A549 (cell line): ENCODE measurements at places on chromosomes 1 and 21.

GRCh38 chr21:45593162-45594022, 50.1 kb upstream of the PCBP3 start:
- DNase-seq: no peak

- no peak for DNase-seq
Observed at GRCh38 chr1:227548119-227548397, 15.3 kb upstream of the ZNF678 start.

- DNase-seq: no peak
Observed at GRCh38 chr1:243977094-243977493, 74.0 kb upstream of the ZBTB18 start.

DNA sequence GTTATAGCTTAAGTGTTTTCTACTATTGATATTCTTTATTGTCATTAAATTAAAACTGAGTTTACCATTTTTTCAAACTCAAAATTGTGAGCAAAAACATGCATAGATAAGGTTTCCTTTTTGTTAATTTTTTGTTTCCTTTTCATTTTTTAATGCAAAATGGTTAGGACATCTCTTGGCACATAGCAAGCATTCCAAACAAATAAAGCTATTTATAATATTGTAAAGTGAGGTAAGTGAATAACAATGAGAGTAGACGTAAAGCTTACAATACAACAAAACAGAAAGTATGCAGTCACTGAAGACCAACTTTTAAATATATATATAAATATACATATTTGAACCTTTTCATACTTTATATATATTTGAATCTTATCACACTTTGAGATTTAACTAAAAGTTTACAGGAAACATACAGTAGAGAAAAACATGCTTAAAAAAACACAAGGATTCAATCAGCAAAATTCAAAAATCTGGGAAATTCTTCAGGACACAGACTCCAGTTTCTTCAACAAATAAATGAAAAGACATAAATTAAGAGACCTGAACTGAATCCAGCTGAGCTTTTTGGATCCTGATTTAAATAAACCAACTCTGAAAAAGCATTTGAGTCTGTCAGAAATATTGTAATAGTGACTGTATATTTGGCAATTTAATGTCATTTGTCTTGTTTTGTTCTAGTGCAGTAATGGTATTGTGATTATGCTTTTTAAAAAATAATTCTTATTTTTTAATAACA, 67.5 kb upstream of the SAMSN1 start:
- no peak for DNase-seq

- DNase-seq: no peak
Observed at GRCh38 chr1:66300972-66301451, 232.9 kb upstream of the SGIP1 start.

GRCh38 chr1:114386129-114387009, 124.6 kb downstream of the TRIM33 start:
- no peak for DNase-seq

GRCh38 chr1:35350872-35351271, 82.4 kb downstream of the ZMYM4 start:
- DNase-seq: no peak

GRCh38 chr1:95384567-95384966, 150.6 kb downstream of the RWDD3 start:
- no peak for DNase-seq

- DNase-seq: no peak
Observed at GRCh38 chr1:108848806-108849205, 8.1 kb downstream of the AKNAD1 start.

GRCh38 chr1:167641786-167642500, 11.9 kb downstream of the RCSD1 start:
- no peak for DNase-seq

- DNase-seq: no peak
Observed at GRCh38 chr1:162361349-162361748, 15.3 kb downstream of the SPATA46 start.

- DNase-seq: no peak
Observed at GRCh38 chr1:206680279-206680678, 4.4 kb upstream of the MAPKAPK2 start.

GRCh38 chr1:1869469-1869868, 21.4 kb downstream of the GNB1 start:
- DNase-seq: no peak

- DNase-seq: no peak
Observed at GRCh38 chr1:3312310-3312897, 142.1 kb upstream of the ARHGEF16 start.

DNA sequence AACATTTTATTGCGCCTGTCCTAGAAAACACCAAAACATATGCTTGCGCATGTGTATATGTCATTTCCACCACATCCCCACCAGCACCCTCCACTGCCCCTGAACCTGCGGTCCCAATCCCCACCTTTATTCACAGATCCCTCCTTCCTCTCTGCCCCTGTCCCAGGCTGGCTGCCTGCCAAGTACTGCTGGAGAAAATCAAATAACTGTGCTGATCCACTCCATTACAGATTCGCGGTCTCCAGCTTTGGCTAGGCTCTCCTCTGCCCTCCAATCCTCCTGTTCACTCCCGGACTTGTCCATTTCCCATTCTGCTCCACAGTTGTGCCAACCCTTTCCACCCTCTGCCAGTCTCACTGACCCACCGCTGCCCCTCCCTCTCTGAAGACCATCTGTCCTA, 59.3 kb upstream of the GJB5 start:
- DNase-seq: no peak

- DNase-seq: no peak
Observed at GRCh38 chr1:223229756-223230155, 86.7 kb upstream of the TLR5 start.

DNA sequence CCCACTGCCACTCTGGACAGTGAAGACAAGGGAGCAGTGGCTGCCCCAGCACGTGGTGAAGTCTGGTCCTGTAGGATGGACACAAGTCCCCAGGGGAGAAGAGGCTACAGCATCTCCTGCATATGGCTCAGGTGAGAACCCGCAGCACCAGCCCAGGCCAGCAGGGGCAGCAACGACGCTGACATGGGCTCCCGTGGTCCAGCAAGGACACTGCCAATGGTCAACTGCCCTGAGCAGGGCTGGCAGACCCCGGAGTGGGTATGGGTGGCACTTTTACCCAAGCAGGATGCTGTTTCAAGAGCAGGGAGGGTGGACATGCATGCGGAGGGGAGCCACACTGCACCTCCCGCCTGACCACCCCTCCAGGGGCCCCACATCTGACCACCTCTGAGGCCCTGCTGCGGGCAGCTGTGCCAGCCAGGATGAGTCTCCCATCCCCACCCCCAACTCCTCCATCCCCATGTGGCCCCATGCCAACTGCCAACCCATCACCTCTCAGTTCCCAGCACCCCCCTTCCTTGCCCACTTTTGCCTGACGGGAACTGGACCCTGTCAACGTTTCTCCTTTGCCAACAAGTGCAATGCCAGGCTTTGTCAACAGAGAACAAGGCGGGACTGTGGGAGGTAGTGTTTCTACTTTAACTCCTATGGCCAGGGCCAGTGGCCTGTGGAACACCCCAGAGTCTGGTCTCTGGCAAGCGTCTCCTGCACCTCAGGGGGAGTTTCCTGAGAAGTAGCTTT, 8.6 kb downstream of the MORN1 start:
- peak; percentile 70 for DNase-seq

DNA sequence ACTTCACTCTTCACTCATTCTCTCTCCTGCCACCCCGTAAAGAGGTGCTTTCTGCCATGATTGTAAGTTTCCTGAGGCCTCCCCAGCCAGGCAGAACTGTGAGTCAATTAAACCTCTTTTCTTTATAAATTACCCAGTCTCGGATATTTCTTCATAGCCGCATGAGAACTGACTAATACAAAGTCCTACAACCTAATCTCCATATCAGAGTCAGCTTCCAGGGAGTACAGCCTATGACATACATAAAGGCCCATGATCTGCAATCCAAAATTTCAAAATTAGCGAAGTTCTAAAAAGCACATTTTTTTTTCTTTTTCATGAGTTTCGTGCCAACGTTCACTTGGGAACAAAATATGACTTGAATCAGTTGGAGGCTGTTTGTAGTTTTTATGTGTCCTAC, 256.9 kb upstream of the DUSP10 start:
- no peak for DNase-seq

DNA sequence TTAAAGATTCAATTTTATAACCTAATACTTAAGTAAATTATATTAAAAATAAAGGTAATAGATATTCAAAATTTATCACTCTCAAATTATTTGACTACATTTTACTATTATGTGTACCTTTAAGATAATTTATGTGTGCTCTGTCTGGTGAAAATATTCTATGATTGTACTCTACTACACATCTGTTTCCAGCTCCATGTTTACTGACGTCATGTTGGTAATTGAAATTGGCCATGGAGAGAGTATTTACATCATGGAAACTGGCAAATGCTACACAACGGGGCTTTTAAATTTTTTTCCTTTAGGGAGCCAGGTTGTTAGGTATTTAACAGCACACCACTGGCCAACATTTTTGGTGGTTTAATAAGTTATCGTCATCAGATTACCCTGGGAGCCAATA, 204.5 kb upstream of the KIAA0040 start:
- no peak for DNase-seq

GRCh38 chr21:39804240-39804639, 59.3 kb downstream of the IGSF5 start:
- DNase-seq: no peak

DNA sequence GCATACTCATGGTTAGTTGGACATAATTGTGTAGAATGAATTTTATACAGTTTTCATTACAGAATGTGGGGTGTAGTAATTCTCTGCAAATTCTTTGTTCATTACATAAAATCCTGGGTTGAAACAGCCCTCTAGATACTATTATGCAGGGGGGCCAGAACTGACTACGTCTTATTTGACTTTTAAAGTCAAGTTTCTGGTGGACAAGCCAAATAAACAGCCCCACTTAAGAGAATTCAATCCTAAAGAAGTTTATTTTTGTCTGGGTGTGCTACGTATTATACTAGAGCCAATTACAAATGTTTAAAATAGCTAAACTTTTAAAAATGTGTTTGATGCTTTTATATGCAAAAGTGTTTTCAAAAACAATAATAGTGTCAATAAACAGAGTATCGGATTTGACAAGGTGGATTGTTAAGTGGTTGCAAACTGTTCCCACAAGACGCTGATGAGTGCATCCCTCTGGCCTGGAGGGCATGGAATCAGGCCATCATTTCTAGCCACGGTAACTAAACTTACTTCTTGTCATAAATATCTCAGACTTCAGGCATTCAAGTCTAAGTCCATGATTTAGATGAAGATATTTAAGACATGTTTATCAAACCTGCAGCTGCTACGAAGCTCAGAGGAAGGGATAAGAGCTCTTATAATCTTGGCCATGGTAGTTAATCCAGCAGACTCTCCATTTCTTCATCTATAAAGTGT, 646.3 kb downstream of the KIF26B start:
- no peak for DNase-seq

GRCh38 chr1:67735806-67736627, 51.0 kb downstream of the GADD45A start:
- DNase-seq: peak; percentile 36

DNA sequence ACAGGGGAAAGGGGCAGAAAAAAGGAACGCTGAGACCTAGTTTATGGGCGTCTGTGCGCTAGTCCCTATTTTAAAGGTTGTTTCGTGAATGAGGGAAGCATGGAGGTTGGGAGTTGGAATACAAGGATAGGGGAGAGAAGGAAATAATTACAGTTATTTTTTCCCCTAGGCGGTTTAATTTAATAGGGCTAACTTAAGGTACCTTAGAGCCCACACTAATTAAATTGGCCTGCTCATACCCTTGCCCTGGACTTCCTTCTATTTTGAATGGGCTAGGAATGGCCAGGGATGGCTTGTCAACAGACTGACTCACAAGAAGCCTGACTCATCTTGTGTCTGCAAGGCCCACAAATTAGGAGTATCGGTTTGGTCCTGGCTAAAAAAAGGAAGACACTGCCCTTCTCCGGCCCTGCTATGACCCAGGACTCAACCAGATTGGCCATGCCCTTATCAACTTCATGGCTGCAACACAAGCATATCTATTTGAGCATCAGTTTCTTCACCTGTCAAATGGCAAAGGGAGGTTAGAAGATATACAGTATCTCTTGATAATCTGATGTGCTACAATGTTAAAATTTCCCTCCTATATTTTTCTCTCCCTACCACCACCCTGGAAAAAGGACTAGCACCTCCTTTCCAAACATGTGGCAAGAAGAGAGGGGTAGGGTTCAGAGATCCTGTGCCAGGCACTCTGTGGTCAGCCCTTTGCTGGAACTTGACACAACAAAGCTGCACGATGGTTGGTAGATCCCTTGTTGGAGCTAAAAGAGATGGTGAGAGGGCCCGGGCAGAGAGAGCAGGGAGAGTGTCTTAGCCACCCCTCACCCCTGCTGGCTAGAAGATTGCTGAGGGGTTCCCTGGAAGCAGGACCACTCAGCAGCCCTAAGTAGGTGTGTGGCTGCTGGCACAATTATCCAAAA, 2.2 kb upstream of the SSBP3 start:
- peak; percentile 67 for DNase-seq

DNA sequence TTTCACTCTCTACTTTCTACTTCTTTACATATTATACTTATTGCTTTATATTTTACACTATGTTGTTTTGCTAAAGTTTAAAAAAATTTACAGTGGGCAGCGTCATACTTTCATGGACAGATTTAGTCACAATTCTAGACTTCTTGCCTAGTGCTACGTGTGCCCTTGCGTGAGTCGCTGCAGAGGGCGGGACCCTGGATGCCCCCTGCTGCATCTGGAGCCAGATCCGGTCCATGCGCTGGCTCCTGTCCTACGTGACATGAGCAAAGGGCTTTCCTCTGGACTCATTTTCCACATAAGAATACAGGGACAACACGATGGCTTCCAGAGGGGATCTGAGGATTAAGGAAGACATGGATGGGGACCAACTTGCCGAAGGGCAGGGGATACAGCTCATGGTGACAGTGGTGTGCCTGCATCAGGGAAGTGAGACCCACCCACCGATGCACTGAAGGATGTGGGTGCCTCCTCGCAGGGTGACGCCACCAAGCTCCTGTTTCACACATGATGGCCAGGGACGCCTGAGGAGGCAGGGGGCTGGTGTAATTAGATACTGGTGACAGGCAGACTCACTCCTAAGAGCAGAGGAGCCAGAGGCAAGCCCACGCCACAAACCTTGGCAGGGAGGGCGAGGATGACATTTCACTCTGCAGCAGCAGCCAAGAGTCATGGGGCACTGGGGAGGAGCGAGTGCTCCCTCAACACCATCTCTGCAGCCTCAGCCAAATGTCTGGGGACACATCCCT, 86.6 kb downstream of the DMRTB1 start:
- no peak for DNase-seq

GRCh38 chr1:24636661-24637357, 6.3 kb upstream of the SRRM1 start:
- DNase-seq: no peak

DNA sequence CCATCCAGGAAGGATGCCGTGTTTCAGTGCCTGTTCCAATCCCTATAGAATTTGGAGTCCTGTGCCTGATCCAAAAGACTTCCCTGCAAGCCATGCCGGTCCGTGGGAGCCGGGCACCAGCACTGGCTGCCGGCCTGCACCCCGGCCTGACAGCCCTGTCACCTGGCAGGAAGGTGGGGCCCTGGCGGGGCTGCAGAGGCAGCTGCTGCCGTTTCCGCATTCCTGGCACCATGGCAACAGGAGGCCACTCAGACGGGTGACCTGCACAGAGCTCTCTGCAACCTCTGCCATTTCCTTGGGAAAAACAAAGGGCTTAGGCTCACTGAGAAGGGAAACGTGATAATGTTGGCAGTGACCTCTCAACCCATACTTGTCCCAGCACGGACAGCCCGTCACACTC, 63.2 kb upstream of the TMEM51 start:
- DNase-seq: no peak
